ENCODE measurements at places on chromosomes 11 and 22.
A peak's percentile ranks its signal among the peaks of the same experiment; 100 is the strongest.

DNA sequence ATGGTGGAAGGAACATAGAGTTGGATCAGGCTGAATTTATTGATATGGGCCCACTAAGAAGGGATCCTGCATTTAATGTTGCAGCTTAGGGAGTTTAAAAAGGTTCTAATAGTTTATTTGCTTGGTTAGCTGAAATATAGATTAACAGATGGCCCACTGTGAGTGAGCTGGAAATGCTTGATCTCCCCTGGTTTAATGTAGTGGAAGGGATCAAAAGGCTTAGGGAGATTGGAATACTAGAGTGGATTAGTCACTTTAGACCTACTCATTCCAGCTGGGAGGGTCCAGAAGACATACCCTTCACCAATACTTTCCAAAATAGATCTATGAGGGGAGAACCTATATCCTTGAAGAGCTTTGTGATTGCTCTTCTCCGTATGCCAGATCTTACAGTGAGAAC, 130.1 kb upstream of the ZC3H12C start:
- no peak for DNase-seq

DNA sequence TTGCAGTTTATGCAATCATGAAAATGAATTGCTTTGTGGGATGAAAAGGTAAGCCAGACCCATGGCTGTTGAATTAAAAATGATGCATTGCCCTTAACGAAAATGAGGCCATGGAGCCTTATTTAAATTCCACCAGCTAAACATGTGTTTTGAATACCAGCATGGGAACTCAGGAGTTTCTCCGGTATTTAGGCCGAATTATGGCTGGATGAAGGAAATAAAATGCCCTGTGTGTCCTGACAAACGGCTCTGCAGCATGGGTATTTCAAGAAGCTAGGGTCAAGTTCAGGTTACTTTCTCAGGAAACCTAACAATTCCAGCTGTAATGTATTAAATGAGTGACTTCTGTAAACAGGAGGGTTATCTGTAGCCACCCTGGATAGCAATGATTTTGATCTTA, 38.3 kb downstream of the AMOTL1 start:
- DNase-seq = no peak

GRCh38 chr11:82305123-82305522, 428.5 kb downstream of the FAM181B start:
- DNase-seq = no peak

DNA sequence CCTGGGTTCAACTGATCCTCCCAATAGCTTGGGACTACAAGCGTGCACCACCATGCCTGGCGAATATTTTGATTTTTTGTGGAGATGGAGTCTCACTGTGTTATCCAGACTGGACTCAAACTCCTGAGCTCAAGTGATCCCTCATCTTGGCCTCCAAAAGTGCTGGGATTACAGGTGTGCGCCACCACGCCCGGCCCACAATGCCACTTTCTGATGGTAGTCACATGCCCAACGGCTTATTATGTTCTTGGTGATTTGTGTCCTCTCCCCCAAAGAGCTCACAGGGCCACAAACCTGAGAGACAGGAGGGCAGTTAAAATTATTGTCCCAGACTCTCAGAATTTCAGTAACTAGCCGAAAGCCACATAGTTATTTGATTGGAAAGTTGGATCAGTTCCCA, 9.6 kb downstream of the GRIK4 start:
- no peak for DNase-seq

- no peak for DNase-seq
These were observed 276.5 kb downstream of the LUZP2 start for GRCh38 chr11:24773322-24773721.

- DNase-seq = no peak
These were observed 422.5 kb downstream of the CNTN5 start for GRCh38 chr11:99443276-99443675.

GRCh38 chr11:62610814-62611704, 1.5 kb downstream of the EML3 start:
- DNase-seq = no peak

DNA sequence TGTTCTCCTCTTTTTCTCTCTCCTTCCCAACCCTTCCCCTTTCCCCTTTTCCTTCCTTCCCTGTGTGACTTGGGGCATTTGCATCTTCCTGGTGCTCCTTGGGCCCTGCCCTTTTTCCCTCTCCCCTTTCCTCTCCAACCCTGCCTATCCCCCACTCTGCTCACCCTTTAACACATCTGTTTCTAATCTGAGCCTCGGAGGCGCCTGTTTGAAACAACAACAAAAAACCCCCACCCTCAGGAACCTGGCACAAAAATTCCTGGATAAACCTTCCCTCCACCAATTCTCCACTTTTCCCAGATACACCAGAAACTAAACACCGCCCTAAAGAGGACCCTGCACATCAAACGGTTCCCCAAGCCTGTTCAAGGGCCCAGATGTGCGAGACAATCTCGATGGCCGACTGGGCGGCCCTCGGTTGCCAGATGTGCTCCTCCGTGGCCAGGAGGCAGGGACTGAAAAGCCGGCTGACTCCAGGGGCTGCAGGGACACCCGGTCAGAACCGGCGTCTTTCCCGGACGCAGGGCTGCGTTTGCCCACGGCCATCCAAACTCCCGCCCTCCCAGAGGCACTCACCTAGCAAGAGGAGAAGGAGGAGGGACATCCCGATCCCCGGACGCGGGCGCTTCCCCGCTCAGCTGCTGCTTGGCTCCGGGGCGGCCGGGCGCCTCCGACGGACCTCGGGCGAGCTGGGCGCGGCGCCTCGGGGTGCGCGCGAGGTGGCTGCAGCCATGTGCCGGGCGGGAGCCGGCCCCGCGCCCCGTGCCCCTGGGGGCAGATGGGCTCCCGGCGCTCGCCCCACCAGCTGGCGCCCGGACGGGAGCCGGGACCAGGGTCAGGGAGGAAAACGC, 486 bp downstream of the CLMP start:
- peak; percentile 63 for DNase-seq

GRCh38 chr11:70542811-70543210, 144.5 kb downstream of the CTTN start:
- no peak for DNase-seq

DNA sequence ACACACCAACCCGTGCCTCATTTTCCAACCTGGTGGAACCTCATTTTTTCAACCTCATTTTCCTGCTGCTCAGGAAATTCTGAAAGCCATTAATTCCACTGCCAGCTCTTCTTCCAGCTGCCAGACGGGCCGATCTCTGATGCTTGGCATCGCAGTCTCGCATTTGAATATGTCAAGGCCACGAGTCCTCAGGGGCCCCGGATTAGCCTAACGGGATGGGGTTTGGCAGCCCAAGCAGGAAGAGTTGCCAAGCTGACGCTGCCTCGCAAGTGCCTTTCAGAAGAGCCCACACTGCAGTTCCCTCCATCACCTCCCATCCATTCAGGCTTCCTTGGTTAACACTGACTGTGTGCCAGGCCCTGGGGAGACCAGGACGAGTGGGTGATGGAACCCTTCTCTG, 8.7 kb downstream of the RASD2 start:
- no peak for DNase-seq

DNA sequence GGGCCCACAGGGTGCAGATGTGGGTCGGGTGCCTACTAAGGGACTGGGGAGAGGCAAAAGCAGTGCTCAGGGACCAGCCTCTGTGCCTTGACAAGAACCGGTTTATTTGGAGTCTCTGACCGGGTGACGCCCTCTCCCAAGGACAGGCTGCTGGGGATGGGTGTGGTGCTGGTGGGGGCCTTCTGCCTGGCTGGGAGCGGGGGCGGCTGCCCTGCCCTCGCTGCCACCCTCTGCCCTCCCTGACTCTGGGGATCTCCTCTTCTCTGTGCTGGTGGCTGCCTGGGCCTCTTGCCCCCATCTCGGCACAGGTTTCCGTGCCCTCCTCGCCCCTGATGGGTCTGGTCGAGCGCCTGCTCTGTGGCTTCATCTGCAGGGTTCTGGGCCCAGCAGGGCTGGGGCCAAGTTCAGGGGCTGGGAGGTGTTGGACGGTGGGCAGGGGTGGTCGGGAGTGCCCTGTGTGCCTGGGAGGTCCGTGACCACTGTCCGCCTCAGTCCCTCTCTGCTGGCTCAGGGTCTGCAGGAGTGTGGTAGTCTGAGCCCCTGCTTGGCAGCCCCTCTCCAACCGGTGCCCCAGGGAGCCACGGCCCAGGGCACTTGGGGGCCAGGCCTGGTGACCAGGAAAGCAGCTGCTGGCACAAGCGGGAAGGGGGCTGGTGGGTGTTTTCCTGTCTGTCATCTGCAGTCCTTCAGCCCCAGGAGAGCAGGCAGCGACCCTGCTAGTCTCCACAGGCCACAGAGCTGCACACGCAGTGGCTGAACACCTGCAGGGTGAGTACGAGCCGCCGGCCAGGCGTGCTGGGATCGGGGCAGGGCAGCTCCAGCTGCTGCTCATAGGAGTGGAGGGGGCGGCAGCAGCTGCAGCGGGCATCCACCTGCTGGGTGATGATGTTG, 23.5 kb downstream of the MUC6 start:
- no peak for DNase-seq

DNA sequence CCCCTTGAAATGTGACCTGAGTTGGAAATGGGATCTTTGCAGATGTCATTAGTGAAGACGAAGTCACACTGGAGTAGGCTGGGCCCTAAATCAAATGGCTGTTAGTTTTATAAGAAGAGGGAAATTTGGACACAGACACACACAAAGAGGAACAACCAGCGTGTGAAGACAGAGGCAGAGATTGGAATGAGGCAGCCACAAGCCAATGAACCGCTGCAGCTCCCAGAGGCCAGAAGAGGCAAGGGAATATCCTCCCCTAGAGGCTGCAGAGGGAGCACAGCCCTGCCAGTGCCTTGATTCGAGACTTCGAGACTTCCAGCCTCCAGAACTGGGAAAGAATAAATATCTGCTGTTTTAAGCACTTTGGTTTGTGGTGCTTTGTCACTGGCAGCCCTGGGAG, 484.5 kb downstream of the MN1 start:
- DNase-seq = no peak

DNA sequence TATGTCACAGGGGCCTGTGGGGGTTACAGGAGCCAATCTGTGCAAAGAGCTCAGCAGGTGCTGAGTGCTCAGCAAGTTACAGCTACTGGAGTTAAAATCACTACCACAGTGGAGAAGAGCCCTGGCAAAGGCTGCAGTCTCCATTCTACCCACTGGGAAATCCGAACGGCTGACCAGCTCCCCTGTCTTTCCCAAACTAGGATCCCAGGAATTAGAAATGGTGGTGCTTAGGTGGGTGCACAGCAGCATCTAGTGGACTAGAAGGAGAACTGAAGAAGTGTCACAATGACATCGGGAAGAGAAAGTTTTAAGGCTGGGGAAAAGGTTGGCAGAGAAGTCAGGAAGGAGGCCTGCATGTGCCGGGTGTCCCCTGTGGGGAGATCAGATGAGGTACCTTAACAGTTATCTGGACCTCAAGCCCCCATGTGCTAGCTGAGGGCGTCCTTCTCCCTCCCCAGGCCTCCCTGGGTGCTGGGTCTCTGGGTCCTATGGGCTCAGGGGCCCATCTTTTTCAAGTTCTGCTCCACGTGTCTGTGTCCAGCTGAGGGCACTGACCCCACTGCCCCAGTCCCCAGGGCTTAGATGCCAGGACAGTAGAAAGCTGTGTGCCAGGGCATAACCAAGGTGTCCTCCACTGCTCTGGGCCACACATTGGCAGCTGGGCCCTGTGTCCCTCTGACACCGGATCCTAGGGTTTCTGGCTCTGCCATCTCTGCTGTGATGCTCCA, 1.9 kb downstream of the PIWIL3 start:
- DNase-seq = peak; percentile 61

GRCh38 chr22:38860283-38861169, 11.5 kb downstream of the CBX6 start:
- no peak for DNase-seq

DNA sequence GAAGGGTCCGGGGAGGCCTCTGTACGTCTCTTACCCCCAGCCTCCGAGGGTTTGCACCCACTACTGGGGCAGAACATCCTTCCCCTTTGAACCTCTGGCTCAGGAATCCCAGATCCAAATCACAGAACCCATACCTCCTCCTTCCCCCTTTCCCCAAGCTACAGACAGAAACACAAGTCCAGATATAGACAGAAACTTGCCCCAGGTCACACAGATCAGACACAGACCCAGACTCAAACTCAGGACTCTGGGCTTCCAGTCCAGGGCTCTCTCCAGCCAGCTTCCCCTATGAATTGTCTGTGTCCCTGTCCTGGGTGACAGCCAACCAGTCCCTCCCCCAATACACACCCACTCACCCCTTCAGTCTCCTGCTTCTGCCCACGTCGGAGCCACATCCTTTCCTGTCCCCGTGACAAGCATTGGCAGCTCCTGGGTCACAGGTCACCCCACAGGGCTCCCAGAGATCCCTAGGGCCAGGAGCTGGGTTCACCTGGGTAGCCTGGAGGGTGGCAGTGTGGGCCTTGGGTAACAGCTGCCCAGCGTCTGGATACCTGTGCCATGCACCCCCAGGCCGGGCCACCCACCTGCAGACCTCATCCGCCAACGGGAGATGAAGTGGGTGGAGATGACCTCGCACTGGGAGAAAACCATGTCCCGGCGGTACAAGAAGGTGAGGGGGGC, 772 bp downstream of the TBC1D10C start:
- DNase-seq = no peak

DNA sequence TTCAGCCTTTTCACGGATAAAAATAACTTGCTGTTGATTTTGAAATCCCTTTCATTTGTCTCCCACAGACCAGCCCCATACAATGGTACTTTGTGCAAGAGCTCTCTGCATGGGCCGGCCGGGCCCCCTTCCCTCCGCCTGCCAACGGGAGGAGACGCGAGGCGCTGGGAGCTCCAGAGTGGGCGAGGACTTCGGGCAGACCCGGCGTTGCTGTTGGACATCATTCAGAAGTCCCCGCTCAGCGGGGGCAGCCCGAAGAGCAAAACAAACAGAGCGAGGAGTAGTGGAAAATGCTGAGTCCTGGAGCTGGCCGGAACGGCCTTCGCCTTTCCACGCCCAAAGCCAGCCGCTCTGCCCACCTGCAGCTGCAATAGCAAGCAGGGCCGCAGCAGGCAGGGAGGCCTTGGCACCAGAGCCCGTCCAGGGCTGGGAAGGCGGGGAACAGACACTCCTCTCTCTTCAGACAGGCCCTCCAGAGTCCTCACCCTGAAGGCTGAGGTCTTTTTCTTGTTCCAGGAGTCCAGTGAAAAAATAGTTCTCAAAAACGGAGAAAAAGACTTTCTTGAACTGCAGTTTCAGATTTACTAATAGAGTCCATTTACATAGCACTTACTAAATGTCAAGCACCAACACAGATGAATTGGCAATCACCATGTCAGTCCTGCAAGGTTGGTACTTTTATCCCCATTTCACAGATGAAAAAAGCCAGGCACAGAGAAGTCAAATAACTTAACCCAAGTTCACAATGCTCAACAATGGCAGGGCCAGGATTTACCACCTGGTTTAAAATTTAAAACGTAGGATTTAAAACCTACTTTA, 135.5 kb downstream of the ETS1 start:
- DNase-seq = peak; percentile 81
